Stimulated activated CD4-positive, alpha-beta T cell treated with anti-CD3 and anti-CD28 coated beads, Interleukin-1b, Interleukin-23, amount 100 ng/mL, for 48 hours (primary cell): ENCODE measurements at places on chromosomes 12 and 14.

GRCh38 chr12:65546528-65546927 is 268.0 kb downstream of the MSRB3 start:
- no peak for DNase-seq

GRCh38 chr14:84622357-84622756 is 907.6 kb upstream of the FLRT2 start:
- no peak for DNase-seq

- no peak for DNase-seq
Observed at GRCh38 chr14:61513986-61514830, 181.1 kb upstream of the HIF1A start.

DNA sequence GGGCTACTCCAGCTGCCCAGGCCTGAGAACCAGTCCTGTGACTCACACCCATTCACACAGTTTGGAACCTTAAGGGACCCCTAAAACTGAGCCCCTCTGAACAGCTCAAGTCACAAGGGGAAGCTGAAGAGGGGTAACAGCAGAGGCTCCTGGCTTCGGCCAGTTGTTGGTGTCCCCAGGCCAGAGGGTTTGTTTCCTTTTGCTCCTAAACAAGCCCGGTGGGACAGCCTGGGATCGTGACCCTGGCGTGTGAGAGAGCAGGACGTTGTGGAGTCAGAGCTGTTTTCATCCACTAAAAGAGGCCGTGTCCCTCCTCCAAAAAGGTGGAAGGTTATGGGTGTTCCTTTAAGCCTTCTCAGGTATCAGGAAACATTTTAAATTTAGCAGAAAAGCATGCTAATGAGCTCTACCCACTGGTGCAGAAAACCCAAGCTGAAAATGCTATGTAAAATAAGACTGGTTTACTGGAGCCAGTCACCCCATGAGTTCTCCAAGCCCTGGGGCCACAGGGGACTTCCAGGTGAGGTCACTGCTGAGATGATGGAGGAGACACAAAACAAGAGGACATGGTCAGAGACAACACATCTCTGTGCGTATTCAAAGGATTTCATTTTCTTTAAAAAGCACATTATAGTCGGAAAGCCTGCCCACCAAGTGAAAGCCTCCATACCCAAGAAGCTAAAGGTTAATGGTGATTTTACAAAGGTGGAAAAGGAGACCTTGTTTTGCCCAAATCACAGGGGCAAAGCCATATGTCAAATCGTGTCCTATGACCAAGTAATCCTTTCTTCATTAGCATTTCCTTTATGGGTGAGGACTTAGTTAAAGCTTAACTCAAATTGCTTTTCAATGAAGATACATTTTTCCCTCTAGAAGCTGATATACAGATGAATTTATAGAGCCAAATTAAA is 14.1 kb downstream of the PRKAB1 start:
- no peak for DNase-seq

GRCh38 chr12:94570161-94570560 is 80.2 kb downstream of the TMCC3 start:
- DNase-seq: no peak

- peak; percentile 35 for DNase-seq
Observed at GRCh38 chr14:94485944-94486841, 10.2 kb upstream of the SERPINA9 start.

DNA sequence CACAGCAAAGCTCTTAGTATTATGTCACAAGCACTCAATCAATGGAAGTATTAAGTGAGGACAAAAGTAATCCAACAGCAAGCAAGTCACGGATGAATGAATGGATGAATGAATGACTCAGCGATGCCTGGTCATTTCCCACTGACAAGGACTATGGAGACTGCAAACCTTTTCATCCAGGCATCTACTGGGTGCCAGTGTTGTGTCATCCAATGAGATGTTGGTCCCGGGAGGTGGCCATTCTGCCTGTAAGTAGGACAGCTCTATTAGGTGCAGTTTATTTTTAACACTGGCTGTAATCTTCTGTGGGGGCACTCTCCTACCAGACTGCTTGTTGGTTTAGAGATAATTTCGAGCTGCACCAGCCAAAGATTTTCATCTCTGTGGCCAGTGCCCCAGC is 39.4 kb downstream of the STAB2 start:
- DNase-seq: no peak

DNA sequence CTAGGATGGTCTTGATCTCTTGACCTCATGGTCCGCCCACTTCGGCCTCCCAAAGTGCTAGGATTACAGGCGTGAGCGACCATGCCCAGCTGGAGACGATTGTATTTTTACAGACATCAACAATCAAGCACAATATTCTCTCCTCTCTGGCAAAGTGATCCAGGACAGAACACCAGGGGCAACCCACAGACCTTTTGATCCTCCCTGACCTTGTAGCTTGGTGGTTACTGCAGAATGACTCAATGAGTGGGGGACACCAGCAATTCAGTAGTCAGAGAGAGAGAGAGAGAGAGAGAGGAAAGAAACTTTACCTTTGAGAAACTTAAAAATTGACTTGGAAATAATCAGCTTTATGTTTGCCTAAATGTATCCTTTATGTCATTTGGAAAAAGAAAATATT is 51.2 kb downstream of the DRAM1 start:
- no peak for DNase-seq

DNA sequence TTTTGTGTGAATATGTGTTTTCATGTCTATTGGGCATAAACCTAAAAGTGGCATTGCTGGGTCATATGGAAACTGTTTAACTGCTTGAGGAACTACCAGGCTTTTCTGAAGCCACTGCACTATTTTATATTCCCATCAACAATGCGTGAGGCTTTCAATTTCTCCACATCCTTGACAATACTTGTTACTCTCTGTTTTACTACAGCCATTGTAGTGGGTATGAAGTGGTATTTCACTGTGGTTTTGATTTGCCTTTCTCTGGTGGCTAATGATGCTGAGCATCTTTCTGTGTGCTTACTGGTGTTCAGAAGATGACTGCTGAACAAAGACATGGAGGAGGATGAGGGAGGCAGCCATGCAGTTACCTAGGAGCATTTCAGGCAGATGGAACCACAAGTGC is 13.2 kb upstream of the TDG start:
- DNase-seq: no peak

- DNase-seq: no peak
Observed at GRCh38 chr12:55842681-55843429, at the start of gene MMP19. MMP19 (minus strand) TSS chr12:55842936; CDS start chr12:55842830, 106 bp downstream.

GRCh38 chr14:78010688-78011087 is 159.5 kb upstream of the NRXN3 start:
- DNase-seq: no peak

- DNase-seq: no peak
Observed at GRCh38 chr14:73236157-73236556, 1.1 kb upstream of the PAPLN start.

DNA sequence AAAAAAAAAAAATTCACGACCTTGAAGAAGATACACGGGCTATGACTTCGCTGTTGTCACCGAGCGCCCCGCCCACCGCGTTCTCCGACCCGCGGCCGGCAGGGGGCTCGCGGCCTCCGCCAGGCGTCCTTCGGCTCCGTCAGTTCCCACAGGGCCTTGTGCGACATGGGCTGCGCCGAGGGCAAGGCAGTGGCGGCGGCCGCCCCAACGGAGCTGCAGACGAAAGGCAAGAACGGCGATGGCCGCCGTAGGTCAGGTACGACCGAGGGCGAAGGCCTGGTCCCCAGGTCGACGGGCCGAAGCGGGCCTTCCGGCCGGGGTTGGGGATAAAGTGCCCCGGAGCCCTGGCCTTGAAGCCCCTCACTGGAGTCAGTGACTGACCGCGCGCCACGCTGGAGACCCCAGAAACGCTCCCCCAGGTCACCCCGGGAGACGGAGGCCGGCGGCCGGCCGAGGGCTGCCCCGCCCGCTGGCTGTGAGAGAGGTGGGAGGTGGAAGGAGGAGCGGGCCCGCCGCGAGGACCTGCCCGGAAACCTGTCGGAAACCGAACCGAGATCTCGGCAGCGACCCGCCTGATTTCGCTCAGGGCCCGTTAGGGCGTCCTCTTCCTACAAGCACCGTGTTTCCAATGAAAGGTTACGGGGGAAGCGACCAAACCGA is at the start of gene TXNRD1:
TSS of gene TXNRD1 (plus strand) at position 142 of the 660 bp plus-strand sequence. CDS start at position 166, 24 bp downstream.
- DNase-seq: peak; percentile 85

DNA sequence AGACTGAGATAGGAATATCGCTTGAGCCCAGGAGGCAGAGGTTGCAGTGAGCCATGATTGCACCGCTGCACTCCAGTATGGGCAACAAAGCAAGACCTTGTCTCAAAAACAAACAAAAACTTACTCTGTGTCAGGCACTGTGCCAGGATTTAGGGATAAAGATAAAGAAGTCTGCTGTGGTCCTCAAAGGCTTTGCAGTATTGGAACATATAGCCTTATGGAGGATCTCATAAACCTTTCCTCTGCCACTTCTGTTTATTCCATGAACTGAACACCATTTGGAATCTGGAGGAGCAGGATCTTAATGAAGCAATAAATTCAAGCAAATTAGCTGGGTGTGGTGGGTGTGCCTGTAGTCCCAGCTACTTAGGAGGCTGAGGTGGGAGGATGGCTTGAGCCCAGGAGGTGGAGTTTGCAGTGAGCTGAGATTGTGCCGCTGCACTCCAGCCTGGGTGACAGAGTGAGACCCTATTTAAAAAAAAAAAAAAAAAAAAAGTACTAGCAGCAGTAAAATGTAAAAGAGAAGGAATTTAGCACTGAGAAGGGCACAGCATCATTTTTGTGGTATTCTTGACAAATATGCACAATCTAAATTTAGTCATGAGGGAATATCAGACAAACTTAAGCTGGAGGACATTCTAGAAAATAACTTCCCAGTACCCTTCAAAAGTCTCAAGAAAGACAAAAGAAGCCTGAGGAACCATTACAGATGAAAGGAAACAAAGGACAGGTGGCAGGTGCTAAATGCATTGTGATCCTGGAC is 27.1 kb downstream of the BMAL2 start:
- no peak for DNase-seq

- no peak for DNase-seq
Observed at GRCh38 chr12:110917961-110918360, 2.4 kb downstream of the MYL2 start.

GRCh38 chr12:62382526-62382925 is 84.1 kb upstream of the MON2 start:
- DNase-seq: no peak

GRCh38 chr12:106585105-106585520 is 2.3 kb downstream of the RFX4 start:
- DNase-seq: no peak

DNA sequence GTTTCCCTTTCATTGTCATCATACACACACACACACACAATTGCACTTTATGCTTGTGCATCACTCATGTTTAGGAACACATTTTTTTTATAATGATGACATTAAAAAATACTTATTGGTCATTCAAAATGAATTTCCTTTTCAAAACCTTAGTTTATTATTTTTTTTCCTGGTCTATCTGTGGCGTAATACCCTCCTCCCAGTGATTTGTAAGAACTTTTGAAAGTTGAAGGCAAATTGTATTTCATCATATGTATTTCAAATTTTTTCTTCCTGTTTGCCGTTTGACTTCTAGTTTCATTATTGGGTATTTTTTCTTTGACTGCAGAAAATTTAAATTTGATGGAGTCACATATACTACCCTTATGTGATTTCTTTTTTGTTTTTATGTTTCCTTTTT is 2.5 kb upstream of the LRRK2 start:
- DNase-seq: no peak

GRCh38 chr14:79608446-79608845 is 602.9 kb downstream of the DIO2 start:
- no peak for DNase-seq

GRCh38 chr12:124476011-124476400 is 91.4 kb downstream of the NCOR2 start:
- DNase-seq: no peak

DNA sequence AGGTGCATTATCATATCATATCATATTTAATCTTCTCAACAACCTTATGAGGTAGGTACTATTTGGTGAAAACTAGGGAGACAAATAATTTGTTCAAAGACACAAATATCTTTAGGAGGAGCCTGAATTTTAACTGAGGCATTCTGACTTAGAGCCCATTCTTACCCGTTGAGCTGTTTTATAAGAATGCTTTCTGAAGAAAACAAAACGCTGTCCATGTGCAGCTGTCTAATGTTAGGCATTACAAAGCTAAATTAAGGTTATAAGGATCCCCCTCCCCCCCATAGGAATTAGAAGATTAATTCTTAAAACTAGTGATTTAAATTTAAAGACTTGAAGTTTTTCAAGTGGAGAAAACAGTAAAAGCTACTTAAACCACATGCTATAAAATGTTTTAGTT is 6.4 kb downstream of the KTN1 start:
- DNase-seq: no peak

- DNase-seq: no peak
Observed at GRCh38 chr14:102461490-102462338, 47.9 kb downstream of the ANKRD9 start.

DNA sequence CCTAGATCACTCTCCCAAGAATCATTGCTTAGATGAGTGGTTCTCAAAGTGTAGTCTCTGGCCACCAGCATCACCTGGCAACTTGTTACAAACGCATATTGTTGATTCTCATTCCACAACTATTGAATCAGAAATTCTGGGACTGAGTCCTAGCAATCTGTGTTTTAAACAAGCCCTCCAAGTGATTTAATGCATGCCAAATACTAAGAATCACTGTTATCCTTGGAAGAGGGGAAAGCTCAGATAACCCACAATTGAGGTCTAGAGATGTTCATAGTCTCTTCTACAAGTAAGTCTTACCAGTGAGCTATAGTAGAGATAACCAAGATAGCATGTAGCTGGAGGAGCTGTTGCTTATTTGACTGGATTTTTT is 666.6 kb downstream of the DIO2 start:
- no peak for DNase-seq

DNA sequence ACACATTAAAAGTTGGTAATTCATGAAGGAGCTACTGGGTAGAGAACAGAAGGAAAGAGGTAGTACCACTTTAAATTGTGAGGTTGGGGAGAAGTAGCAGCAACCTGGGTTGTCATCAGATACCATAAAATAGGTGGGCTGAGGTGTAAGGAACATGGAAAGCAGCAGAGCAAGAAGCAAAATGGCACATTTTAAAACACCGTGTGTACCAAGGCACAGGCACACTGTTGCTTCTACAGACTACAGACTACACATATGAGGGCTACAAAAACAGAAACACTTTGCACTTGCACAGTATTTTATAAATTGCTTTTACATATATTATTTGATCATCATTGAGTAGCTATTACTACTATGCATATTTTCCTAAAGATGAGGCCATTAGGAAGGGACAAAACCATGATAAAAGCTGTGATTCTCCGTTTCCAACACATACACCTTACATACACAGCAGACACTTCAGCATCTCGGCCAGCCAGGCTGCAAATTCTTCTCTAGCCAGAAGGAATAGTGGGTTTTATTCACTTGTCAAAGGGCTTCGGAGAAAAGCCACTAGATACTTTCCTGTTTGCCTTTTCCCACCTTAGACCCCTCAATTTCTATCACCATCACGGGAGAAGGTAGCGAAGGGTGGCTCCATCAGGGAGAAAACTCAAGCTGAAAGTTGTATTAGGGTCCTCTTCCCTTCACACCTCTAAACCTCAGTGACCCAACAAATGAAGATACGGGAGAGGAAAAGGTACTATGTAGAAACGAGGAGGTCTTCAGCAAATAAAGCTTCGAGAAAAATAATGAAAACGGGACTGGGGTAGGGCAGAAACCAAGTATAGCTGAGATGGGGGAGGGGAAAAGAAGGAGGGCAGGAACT is 1.6 kb downstream of the PYM1 start:
- DNase-seq: no peak
